ENCODE measurements at places on chromosomes 5 and 9.

GRCh38 chr5:125409861-125410536 is 663.6 kb upstream of the ZNF608 start:
- DNase-seq = no peak

- DNase-seq = no peak
Observed at GRCh38 chr5:16733331-16734006, 116.7 kb upstream of the RETREG1 start.

DNA sequence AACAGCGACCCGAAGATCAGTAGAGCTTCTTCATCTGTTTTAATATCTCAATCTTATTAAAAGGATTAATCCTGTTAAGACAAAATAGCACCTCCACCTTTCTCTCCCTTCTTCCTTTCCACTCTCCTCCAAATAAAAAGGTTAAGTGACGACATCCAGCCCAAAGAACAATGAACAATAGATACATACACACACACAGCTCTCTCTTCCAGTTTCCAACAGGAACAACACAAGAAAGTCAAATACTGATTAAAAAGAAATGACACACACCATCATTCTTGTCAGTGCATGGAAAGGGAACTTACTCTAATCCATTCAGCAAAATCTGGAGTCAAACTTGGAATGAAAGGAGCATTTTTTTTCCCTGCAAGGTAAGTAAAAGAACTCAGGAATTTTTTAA is 2.8 kb downstream of the ARL15 start:
- no peak for DNase-seq

- DNase-seq = no peak
Observed at GRCh38 chr5:82595113-82595512, 317.0 kb upstream of the RPS23 start.

DNA sequence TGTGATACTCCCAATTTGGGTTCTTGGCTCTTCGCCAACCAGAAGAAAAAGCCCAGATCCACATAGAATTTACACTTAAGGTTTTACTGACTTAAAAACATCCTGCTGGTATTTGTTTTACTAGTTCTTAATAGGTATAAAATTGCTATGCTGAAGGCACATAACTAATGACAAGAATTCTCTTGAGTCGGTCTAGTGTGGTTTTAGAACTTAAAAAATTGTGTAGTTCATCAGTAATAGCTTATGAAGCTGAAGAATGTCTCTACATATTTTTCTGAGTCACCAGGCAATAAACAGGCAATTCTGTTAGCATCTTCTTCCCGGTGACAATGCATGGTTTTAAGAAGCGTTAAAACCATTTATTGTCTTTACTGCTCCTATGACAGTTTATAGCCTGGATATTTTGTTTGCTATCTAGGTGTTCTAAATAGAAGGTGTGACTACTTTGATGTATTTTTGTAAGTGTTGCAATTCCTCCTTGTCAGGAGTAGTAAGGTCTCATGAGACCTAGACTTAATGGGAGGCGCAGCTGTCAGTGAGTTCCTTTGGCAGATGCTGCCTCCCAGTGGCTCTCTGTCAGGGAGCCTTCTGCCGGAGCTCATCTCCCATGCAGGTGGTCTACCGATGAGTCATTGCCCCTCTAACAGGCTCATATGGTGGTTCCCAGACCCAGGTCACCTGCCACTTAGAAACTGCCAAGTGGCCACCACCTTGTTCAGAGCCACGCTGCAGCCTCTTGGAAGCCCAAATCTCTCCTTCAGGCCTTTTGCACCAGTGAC is 173.8 kb downstream of the MAST4 start:
- DNase-seq = no peak

GRCh38 chr9:109880276-109881169 is 100.5 kb downstream of the PALM2AKAP2 start:
- DNase-seq = no peak

GRCh38 chr5:31982621-31983020 is 191.5 kb downstream of the GOLPH3 start:
- DNase-seq = no peak

- no peak for DNase-seq
Observed at GRCh38 chr9:110842169-110842568, 173.6 kb downstream of the MUSK start.

DNA sequence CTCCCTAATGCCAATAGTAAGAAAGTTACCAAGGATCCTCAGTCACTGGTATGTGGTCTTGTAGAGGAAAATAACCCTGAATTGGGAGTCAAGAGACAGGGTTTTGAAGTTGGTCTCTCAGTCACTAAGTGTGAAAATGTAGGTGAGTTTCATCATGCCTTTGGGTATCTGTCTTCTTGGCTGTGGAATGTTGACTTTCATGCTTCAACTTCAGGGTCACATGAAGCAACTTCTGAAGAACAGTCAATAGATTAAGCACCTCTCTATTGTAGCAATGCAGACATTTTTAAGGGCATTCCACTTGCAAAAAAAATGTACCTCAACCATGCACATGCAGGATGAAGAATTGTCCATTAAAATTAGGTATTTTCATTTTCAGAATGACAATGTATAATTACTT is 194.6 kb downstream of the CSNK1G3 start:
- no peak for DNase-seq

GRCh38 chr5:154368041-154368800 is 77.6 kb upstream of the SAP30L start:
- no peak for DNase-seq

- DNase-seq = no peak
Observed at GRCh38 chr9:4105183-4105582, 194.7 kb downstream of the GLIS3 start.

- DNase-seq = no peak
Observed at GRCh38 chr5:112548246-112548881, 129.3 kb upstream of the EPB41L4A start.

- DNase-seq = no peak
Observed at GRCh38 chr5:139856714-139857113, 61.1 kb downstream of the PSD2 start.

DNA sequence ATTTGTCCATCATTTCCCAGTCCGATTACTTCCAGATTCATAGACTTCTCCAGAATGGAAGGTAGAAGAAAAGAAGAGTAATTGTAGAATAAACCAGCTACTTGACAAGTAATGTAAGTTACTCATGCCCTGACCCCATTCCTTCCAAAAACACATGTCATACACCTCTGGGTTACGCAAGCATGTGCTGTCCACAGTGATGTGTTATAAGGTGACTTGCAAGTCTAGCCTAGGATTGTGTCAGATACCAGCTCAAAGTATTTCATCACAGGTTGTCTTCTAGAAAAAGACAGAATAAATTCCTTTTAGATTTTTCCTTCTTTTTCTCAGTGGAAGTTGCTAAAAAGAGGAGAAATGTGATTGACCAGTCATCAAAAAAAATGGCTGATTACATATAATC is 8.0 kb upstream of the TLR4 start:
- DNase-seq = no peak

DNA sequence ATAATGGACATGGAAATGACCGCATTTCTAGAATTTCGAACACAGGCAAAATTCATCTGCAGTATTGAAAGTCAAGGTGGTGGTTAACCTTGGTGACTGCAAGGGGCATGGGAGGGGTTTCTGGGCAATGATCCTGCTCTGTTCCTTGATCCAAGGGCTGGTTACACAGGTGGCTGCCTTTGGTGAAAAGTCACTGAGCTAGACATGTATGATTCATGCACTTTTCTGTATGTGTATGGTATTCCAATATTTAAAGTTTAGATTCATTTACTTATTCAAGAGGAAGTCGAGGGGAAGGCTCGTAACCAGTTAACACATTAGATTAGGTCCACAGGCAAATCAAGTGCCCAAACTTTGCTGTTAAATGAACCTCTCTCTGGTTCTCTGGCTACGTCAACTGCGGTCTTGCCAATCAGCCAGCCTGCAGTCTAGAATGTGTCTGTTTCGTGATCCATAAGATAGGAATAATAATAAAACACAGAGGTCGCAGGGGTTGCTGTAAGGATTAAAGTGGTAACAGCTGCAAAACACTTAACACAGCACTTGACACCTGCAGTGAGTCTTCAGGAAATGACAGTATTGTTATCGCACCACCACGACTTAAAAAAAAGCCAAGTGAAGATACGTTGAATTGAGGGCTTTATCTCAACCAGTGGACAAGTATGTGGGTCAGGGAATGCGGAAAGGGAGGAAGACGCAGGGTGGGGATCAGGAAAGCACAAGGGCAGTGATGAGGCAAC is 92.5 kb downstream of the TLE1 start:
- no peak for DNase-seq

DNA sequence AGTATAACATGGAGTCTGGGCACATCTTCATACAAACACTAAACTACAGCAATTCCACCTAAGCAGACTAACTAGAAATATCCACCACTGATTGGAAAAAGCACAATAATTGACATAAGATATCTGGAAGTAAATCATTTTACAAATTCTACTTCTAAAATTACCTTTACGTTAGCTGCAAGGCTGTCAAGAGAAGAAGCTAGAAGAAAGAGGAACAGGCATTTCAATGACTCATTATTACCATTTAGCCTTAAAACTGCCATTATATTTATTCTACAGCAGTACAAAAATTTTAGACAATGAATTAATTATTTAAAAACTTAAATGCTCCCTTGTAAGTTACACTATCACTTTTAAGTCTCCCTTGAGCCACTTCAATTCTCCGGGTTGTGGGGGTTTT is 43.4 kb upstream of the PLPP6 start:
- no peak for DNase-seq

- no peak for DNase-seq
Observed at GRCh38 chr9:113363336-113363735, 13.4 kb downstream of the HDHD3 start.

- no peak for DNase-seq
Observed at GRCh38 chr5:12901696-12902095, 997.5 kb upstream of the CTNND2 start.

GRCh38 chr9:93148721-93149120 is 14.7 kb upstream of the NINJ1 start:
- DNase-seq = no peak

DNA sequence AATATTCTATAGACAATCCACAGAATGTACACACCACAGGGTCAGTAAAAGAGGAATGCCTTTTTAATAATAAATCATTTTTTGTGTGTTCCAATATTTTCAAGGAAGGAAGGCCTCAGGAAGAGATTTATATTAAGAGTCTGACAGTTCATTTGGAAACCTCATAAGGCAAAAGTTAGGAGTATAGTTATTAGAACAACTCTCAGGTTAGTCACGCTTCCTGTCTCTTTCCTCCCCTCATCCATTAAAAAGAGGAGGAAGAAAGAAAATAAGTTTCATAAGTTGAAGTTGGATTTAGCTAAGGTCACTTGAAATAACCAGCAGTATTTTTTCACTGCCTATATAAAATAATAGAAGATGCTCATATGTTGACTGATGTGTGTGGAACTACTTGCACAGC is 863.2 kb downstream of the PTPRD start:
- DNase-seq = no peak

GRCh38 chr9:79268806-79269205 is 303.0 kb upstream of the TLE4 start:
- DNase-seq = no peak

- no peak for DNase-seq
Observed at GRCh38 chr5:61139094-61139873, 23.0 kb downstream of the SMIM15 start.

GRCh38 chr9:108568093-108568492 is 287.7 kb downstream of the ACTL7B start:
- DNase-seq = no peak

DNA sequence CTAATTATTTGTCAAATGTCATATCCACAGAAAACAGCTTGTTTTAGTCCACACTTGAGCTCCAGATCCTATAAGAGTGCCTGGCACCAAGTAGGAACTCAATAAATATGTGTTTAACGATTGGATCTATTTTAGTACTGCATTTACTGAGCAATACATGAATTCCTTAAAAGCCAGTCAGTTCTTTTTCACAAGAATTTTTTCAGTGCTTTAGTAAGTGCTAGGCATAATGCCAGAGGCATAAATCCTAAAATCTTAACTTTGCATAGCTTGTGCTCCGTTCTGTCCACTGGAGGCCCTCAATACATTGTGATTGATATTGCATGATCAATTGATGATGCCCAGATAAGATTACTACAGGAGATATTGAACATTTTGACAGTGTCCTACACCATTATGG is 67.3 kb upstream of the PCSK5 start:
- DNase-seq = no peak

- no peak for DNase-seq
Observed at GRCh38 chr5:17439956-17440355, 58.1 kb upstream of the TAF11L2 start.

- DNase-seq = no peak
Observed at GRCh38 chr9:130147198-130147597, 25.0 kb upstream of the NCS1 start.

DNA sequence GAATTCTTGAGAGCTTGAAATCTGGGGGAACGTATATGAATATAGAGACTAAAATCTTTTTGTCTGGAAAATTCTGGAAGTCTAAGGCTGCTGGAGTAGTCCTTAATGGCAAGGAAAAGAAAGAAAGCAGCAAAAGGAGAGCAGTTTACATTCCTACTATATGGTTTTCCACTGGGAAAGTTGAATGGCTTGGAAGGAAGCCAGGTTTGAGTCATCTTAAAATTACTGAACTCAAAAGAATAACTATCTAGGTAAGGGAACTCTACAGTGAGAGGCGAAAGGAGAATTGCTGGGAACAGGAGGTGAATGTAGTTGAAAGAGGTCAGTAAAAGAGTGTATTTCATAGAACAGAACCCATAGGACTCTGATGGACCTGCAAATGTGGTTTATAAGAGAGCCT is 258.1 kb upstream of the EDIL3 start:
- DNase-seq = no peak

GRCh38 chr5:61228691-61229280 is 66.5 kb upstream of the SMIM15 start:
- DNase-seq = no peak

- no peak for DNase-seq
Observed at GRCh38 chr9:121596515-121596914, 54.9 kb upstream of the DAB2IP start.

- DNase-seq = no peak
Observed at GRCh38 chr9:37994639-37995347, 74.2 kb downstream of the SHB start.

DNA sequence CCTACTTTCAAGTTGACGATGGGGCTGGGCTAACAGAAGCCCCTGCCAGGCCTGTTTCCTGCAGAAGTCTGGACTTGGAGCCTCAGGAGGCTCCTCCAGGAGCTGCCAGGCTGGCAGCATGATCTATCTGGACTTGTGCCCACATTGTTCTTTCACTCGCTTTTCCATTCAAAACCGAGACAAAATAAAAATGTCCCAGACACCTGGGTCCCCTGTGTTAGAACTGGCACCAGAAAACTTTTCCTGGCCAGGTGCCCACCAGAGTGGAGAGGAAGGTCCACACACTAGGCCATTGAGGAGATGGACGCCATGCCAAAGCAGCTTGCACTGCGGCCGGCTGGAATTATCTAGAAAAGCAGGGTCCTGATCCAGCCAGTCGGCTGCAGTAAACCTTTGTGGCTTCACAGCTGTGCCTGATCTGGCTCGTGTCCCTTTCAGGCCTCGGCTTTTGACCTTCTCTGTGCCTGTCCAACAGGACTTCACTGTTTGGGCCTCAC is 78.2 kb downstream of the GCNT1 start:
- DNase-seq = no peak

GRCh38 chr5:139707445-139708003 is 59.4 kb downstream of the CXXC5 start:
- no peak for DNase-seq
